GM13976 (cell line): ENCODE measurements at places on chromosomes 13 and 19.

- no peak for DNase-seq
These were observed 73.2 kb upstream of the MBNL2 start for GRCh38 chr13:97148894-97149293.

DNA sequence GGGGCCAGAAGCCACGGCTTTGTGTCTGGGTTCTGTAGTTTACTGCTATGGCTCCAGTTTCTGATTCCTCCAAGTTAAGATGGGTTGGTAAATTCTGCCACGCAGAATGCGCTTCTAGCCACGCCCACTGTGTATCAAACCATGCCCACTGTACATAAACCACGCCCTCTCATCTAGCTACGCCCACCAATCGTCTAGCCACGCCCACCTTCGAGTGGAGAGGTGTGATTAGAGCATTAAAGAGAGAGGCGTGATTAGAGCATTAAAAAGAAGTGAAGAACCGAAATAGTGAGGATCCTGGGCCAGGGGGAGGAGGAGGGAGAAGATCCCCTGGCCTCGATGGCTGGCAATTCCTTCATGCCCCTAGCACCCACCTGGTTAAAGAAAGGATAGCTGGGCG lies 43.7 kb upstream of the ADGRE5 start:
- no peak for DNase-seq

GRCh38 chr19:12675399-12675798 lies 6.3 kb downstream of the DHPS start:
- DNase-seq: no peak

GRCh38 chr13:81089371-81090157 lies 748.6 kb upstream of the SPRY2 start:
- no peak for DNase-seq

- no peak for DNase-seq
These were observed 1192.2 kb downstream of the UQCRFS1 start for GRCh38 chr19:28020619-28021258.

GRCh38 chr13:101026328-101026727 lies 351.7 kb upstream of the TMTC4 start:
- DNase-seq: no peak

- DNase-seq: no peak
These were observed 424.9 kb downstream of the FGF9 start for GRCh38 chr13:22095794-22096193.

GRCh38 chr19:52638601-52639000 lies 446 bp upstream of the ZNF83 start:
- DNase-seq: peak; percentile 50

- no peak for DNase-seq
These were observed 18.9 kb downstream of the ELAVL1 start for GRCh38 chr19:7986321-7987113.

DNA sequence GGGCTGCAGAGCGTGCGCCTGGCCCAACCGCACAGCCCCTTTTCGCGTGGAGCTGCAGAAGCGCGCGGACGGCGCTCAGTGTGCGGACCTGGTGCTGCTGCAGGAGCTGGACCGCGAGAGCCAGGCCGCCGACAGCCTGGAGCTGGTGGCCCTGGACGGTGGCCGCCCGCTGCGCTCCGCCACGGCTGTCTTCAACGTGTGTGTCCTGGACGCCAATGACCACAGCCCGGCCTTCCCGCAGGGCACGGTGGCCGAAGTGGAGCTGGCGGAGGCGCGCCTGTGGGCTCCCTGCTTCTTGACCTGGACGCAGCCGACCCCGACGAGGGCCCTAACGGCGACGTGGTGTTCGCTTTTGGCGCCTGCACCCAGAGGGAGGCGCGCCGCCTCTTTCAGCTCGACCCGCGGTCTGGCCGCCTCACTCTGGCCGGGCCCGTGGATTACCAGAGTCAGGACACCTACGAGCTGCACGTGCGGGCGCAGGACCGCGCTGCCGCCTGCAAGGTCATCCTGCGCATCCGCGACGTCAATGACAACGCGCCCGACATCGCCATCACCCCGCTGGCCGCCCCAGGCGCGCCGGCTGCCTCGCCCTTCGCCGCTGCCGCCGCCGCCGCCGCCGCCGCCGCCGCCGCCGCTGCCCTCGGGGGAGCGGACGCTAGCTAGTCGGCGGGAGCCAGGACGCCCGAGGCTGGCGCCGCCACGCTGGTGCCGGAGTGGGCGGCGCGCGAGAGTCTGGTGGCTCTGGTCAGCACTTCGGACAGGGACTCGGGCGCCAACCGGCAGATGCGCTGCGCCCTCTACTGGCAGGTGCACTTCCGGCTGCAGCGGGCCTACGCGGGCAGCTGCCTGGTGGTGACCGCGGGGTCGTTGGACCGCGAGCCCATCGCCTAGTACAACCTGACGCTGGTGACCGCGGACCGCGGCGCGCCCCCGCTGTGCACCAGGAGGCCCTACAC lies 172.2 kb downstream of the OLFM4 start:
- DNase-seq: peak; percentile 37

- DNase-seq: no peak
These were observed 113.6 kb upstream of the PCDH9 start for GRCh38 chr13:67343777-67344176.

DNA sequence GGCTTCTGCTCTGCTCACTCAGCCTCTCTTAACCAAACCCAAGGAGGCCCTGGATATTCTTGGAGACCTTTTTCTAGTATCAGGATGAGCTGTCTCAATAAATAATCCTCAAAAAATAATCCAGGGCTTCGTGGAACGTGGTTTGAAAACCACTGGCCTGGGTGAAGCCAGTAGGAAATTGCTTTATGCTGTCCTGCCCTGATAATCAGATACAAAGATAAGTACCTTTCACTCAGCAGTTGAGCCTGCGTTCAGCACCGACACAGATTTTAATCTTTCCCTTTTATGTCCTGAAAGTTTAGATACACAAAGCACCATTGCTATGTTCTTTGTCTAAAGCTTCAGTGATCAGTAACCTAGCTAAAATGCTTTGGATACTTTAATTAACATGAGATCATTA lies 460.0 kb downstream of the RFC3 start:
- DNase-seq: no peak

DNA sequence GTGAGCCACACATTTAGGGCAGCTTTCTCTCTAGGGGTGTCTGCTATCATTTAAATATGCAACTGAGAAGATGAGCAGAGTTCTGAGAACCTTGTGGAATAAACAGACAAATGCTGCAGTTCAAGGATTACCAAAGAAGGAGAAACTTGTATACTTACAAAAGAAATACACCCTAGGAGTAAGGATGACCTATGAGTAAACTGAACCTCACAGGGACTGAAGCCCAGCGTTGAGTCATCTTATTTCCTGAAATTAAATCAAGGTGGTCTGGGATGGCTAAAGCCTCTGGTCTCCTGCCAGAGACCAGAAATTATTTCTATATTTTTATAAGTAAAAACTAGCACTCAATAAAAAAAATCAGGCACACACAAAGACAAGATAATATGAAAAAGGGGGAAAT lies 40.1 kb downstream of the FAM216B start:
- DNase-seq: no peak

DNA sequence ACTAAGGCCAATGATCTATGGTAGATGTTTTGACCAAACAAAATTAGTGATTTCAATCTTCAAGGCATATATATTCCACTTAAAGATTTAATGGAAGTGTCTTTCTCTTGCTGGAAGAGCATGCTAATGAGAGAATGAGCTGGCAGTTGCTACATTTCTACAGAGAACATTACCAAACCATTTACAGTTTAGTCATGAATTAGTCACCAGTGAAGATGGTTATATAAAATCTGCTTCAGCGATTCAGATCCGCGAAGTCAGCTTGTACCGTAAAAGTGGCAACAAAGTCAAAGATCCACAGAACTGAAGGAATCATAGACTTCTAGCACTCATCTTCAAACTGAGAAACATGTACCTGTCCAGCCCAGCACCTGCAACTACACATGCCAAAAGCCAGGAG lies 156.3 kb downstream of the SLITRK5 start:
- DNase-seq: no peak

- DNase-seq: peak; percentile 65
These were observed 10.8 kb upstream of the PDCD5 start for GRCh38 chr19:32570081-32570785.

- DNase-seq: no peak
These were observed 933.3 kb downstream of the PCDH9 start for GRCh38 chr13:66296875-66297274.

GRCh38 chr13:46761866-46762265 lies 35.1 kb downstream of the ESD start:
- no peak for DNase-seq

DNA sequence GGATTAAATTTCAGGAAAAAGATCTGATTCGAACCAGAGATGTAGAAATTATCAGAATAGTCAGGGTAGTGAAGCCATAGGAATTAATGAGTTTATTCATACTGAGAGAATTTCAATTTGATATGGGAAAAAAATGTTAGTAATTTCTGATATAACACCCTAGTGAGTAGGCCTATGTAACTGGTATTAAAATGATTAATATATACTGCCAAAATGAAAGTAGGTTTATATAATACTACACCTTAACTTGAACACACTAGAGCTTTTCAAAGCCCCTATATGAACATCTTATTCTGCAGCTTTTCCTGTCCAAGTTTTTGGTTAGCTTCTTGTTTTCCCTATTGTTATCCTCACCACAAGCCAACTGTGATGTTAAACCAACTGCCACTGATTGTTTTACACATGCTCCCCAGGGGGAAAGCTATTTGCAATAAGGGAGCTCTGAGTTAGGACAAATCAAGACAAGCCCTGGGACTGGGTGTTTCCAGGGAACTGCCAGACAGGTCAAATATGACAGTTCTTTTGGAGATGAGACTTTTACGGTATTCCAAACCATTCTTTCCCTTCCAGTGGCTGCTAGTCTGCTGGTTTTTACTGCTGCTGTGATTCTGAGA lies 45.3 kb downstream of the FNDC3A start:
- DNase-seq: no peak

DNA sequence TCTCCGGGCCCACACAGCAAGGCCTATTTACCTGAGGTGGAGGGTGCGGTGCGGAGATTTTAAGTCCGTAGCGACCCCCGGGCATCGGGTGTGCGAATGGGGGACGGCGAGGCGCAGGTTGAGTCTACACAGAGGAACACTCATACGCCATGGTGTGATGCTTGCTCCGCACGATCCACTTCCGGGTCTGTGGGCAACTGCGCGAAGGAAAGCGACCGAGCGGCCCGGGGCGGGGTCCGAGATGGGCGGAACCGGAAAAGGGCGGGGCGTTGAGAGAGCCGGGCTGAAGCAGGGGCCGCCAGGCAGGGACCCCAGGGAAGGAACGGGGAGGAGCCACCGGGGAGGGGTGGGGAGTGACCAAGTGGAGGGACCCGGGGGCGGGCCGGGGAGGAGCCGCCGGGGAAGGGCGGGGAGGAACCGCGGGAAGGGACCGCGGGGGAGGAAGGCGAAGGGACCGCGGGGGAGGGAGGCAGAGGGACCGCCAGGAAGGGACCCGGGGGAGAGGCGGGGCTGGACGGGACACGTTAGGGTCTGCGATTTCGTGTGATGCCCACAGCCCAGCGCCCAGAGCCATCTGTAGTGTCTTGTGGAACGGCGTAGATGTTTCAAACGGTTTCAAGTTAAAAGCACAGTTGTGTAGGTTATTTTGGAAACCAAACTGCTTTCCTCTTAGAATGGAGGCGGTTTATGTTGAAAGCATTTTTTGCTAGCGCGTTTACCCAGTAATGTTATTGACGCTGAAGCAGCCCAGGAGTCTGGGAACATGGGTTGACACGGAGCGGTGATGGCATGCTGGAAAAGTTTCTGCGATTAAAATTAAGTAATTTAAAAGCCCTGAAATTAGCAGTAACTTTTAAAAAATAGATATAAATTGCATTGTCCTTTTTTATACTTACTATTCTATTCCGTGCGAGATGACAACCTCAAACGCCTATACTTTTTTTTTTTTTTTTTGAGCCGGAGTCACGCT lies at the start of gene ZNF160:
ZNF160 (minus strand) TSS at position 189 of the 970 bp plus-strand sequence. CDS start 17,146 bp downstream, outside the sequence.
- peak; percentile 100 for DNase-seq

DNA sequence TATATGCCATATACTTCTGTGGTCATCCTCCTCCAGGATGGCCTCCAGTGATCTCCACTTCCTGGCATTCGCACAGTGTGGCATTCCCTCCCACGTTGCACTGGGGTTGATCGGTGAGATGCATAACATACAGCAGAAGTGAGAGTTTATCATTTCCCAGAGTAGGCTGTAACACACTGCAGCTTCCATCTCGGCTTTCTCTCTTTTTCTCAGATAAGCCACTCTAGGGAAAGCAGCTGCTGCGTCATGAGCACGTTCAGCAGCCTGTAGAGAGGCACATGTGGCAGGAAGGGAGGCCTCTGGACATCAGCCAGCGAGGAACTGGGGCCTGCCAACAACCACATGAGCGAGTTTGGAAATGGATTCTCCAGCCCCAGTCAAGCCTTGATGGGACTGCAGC lies 807.1 kb downstream of the DIAPH3 start:
- no peak for DNase-seq

DNA sequence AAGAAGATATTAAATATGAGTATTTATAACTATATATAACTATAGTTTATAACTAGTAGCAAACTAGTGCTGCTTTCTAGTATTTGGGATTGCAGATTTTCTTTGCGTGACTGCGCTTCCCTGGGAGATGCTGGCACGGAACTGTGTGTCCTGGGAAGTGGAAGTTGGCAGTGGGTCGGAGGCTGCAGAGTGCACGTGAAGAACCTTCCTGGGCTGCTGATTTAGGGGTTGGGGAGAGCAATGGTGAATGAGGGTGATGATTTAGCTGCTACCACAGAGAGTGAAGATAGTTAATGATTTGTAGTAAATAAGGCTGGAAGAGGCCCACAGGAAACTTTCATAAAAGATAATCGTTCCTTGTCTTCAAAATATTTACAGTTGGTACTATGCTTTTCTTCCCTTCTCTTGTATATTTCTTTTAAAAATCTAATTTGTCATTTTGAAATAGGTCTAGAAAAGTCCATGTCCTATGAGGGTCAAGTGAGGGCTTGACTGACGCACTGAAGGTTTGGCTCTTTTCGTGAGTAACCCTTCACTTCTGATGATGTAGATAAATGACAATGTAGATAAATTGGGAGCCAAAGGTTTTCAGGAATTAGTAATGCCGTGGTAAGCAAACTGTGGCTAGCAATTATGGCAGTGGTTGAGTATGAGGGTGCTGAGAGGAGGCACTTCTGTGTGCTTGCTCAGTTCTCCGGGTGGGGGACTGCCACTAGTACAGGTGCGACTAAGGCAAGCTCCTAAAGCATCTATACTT lies 3.0 kb upstream of the NAA16 start:
- DNase-seq: no peak

DNA sequence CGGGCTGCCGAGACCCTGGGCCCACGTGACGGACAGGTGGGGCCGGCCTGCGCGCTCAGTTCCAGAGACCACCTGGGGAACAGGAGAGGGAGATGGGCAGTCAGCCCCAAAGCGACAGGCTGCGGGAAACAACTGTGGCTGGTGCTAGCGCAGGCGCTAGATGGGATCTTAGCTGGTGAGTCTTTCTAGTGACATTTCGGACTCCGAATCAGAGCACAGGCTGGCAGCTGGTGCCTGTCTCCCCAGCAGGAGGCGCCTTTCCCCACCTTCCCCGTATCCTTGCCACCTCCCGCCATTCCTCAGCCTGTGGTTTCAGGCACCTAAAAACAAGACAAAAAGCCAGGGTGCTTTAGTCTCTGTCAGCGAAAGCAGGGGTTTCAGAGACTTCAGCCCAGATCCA lies 19.4 kb upstream of the RANBP3 start:
- no peak for DNase-seq

GRCh38 chr19:6226012-6226411 lies 53.8 kb downstream of the MLLT1 start:
- no peak for DNase-seq
